ENCODE measurements at places on chromosomes 2 and 18.
A peak's percentile ranks its signal among the peaks of the same experiment; 100 is the strongest.

DNA sequence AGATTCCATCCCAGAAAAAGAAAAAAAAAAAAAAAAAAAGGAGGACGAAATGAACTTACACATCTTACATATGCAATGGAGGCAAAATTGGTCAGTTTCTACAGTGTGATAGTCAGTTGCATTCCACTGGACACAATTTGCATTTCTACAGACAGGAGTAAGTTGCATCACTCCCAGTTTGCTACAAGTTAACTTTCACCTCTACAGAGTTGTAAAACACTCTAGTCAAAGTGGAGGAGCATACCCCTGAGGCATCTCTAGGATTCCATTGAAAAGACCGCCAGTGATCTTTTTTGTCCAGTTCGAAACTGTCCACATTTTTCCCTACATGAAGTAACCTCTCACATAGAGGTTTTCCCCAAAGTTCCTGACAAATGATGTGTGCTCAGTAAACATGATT is 202.8 kb downstream of the VAPA start:
- DNase-seq = no peak

GRCh38 chr2:16442971-16443370 is 222.7 kb downstream of the CYRIA start:
- DNase-seq = no peak

GRCh38 chr2:233063269-233063975 is 3.3 kb downstream of the INPP5D start:
- DNase-seq = peak; percentile 29

DNA sequence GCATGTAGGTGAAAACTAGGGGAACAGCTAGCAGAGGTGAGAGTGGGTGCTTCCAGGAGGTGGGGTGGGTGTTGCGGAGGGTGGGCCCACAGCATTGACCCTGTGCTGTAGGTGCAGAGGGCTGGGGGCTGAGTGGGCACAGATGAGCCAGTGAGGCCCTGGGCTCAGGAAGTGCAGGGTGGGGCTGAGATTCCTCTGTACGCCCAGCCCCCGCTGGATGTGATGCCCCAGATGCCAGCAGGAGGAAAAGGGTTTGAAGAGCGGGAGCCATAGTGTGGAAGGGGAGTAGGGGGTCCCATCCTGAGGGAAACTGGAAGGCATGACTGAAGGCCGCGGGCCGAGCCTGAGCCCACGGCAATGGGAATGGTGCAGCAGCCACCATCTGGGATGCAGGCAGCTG is 14.1 kb upstream of the OTOS start:
- no peak for DNase-seq

DNA sequence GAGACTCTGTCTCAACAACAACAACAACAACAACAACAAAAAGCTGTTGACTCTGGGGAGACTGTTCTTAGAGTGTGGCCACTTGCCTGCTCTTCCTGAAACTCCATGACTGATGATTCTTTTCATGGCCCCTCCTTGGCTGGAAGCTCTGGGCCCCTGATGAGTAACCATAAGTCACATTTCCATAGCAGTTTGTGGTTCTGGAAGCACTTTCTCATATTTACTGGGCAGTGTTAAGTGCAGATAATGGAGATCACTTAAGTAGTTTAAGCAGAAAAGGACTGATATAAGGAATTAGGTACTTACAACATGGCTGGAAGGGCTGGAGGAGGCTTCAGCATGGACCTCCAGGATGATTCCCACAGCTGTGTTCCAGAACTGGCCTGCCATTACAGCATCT is 147.3 kb upstream of the DLX2 start:
- no peak for DNase-seq

DNA sequence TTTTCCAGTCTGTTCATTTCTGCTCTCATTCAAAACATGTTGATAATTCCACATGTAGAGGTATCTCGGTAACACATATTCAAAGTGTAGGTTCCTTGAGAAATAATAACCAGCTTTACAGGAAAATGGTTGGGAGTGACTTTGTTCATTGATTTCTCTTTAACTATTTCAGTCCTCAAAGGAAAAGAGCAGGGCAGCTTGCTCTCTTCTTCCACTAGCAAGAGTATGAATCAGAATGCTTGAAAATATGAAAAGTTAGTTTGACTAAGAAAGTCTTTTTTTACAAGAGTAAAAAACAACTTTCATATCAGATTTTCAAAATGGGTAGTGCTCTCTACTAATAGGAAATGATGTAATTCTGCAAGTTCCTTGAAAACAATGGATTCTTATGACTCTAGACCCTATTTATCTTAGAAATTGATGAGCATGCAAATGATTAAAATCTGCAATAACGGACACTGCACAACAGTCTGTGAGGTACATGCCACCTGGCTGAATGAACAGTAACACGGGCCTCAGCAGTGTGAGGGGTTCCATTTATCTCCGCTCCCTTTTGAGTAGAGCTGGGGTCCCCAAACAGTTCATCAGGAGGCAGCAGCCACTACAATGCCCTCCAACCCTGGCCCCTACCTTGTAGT is 65.6 kb downstream of the IRS1 start:
- DNase-seq = no peak

GRCh38 chr2:66814916-66815315 is 380.0 kb downstream of the MEIS1 start:
- no peak for DNase-seq

DNA sequence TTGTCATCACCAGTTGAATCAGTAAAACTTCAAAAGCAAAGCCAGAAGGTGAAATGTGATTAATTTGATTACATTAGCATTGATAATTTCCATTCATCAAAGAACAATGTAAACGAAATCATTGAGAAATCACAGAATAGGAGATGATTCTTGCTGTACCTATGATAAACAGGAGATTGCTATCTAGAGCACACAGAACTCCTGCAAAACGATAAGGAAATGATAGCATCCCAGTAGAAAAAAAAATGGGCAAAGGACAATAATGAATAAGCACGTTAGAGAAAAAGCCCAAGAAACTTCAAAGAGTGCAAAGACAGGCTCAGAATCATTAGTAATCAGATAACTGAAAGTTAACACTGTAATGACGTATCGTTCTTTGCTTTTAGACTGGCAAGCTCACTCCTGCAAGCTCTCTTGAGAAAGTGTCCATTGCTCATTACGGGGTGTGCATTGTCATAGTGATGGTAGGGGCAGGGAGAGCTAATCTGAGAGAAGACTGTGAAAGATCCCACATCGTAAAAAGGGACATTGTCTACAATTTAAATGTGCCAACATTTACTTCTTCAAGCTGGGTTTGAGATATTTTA is 143.6 kb downstream of the SPP2 start:
- DNase-seq = no peak

- no peak for DNase-seq
Measured at GRCh38 chr2:169362118-169362893, at the start of gene LRP2. LRP2 (minus strand) TSS chr2:169362534; CDS start chr2:169362399, 135 bp downstream.

DNA sequence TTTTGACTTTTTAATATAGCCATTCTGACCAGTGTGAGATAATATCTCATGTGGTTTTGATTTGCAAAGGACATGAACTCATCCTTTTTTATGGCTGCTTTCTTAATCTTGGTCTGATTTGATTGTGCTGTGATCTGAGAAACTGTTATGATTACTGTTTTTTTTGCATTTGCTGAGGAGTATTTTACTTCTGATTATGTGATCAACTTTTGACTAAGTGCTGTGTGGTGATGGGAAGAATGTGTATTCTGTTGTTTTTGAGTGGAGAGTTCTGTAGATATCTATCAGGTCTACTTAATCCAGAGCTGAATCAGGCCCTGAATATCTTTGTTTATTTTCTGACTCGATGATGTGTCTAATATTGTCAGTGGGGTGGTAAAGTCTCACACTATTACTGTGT is 16.8 kb downstream of the SP140L start:
- no peak for DNase-seq

GRCh38 chr18:37716106-37716735 is 150.6 kb upstream of the CELF4 start:
- DNase-seq = no peak

DNA sequence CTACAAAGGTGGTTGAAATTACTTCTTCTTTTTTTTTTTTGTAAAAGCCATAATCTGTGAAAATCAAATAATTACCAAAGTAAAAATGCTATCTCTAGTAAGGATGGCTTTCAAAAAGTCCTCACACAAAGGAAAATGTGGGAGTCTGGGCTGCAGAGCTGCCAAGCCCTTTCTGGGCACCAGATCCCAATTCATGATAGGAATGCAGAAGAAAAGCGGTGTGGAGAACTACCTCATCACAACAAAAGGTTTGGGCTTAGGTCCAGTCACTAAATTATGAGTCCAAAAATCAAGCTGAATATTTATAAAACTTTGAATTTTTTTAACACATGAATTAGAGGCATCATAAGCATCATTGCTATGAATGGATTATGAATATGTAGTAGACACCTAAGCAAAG is 30.8 kb upstream of the EPHA4 start:
- DNase-seq = no peak

GRCh38 chr2:28342081-28342967 is 50.3 kb upstream of the FOSL2 start:
- DNase-seq = no peak

- no peak for DNase-seq
Measured at GRCh38 chr2:160583146-160583535, 89.5 kb upstream of the RBMS1 start.

DNA sequence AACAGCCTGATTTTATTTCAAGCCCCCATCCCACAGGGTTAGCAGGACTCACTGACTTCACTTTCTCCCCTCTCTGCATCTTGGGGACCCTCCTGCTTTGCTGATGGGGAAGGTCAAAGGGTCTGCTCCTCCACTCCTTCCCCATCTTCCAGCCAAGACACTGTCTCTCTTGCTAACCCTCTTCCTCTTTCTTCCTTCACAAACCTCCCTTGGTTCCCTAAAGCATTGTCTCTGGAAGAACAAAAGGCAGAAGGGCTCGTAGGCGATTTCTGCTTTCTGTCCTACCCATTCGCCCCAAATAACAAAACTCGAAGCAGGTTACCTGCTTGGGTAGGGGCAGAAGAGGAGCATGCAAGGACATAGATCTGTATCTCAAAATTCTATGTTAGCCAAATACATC is 5.5 kb upstream of the SLC4A3 start:
- DNase-seq = no peak

DNA sequence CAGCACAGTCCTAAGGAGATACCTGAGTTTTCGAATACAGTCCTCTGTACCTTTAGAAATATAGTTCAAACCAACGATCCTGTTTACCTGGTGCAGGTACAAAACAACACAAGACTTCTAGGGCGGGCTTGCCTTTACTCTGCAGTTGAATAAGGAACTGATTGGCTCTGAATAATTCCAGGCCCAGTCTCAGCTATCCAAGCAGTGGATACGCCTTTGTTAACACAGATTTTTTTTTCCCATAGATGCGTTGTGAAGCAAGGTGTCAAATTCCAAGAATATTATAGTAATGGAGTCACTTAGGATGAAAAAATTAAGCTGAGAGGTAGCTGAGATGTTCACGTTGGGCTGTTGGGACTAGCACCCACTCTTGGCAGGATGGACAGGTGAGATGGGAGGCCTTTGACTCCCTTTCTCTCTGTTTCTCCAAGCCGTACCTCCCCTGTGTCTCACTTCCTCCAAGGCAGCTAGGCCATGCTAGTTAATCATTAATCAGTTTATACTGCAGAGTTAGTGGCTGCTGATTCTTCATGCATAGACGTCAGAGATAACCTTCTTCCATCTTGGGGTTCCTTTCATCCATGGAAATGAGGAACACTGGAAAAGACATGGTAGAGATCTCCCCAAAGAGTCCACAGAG is 380.8 kb upstream of the ACVR2A start:
- no peak for DNase-seq

DNA sequence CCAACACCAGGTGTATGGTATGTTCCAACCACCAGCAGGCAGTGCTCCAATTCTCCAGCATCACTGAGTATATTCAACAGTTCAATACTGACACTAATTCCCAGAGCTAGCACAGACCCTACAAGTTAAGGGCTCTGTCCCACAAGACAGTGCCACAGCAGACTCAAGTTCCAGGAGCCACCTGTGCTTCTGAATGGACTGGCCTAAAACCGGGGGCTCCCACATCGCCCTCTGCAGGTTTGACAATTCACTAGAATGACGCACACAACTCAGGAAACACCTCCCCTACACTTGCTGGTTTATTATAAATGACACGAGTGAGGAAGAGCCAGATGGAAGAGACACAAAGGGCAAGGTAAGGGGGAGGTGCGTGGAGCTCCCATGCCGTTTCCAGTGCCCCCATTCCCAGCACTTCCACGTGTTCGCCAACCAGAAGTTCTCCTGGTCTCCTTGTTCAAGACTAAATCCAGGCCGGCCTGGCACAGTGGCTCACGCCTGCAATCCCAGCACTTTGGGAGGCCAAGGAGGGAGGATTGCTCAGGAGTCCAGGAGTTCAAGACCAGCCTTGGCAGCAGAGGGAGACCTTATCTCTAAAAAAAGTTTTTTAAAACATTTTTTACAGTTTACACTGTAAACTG is 12.2 kb upstream of the ATP6V1B1 start:
- no peak for DNase-seq

DNA sequence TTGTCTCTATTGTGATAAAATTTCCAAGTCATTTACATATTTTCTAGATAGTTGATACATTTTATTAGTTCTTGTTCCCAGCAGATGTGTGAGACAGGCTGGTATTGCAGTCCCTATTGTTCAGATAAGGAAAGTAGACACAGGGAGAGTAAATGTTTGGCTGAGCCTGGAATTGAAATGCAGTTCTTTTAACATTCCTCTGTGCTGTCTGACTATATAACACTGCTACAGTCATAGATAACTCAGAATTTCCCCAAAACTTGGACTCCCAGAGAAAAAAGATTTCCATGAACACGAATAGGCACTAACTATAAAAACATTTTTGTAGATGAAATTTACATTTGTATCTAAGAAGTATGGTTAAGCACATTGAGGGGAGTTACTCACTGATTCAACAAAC is 71.4 kb downstream of the PLCL1 start:
- no peak for DNase-seq

GRCh38 chr2:156792242-156792840 is 356.2 kb downstream of the GPD2 start:
- no peak for DNase-seq

- DNase-seq = no peak
Measured at GRCh38 chr2:232309592-232309991, 69.0 kb upstream of the ALPP start.

- DNase-seq = no peak
Measured at GRCh38 chr2:47767497-47767844, 15.5 kb upstream of the MSH6 start.

- DNase-seq = no peak
Measured at GRCh38 chr2:216635701-216636550, 2.7 kb downstream of the IGFBP2 start.

DNA sequence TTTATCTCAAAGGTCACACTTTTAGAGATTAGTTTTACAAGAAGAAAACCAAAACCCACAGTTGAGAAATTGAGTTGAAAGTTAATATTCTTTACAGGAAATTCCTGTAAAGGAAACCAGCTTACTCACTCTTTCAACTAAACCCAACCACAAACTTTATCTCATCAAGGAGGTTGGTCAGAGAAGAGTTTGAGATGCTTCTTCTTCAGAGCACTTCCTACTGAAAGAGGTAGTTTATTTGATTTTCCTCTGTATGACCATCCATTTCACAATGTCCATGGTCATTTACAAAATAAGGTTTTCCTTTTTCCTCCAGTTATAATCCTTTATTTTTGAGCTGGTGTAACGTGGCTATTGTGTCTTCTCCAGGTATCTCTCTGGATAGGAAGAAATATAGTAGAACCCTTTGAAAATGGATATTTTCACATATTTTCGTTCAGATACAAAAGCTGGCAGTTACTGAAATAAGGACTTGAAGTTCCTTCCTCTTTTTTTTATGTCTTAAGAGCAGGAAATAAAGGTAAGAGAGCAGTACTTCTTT is 4.5 kb upstream of the IL18RAP start:
- DNase-seq = no peak

GRCh38 chr2:144372410-144373080 is 147.4 kb downstream of the ZEB2 start:
- DNase-seq = no peak

- no peak for DNase-seq
Measured at GRCh38 chr2:44934038-44934982, 7.2 kb upstream of the SIX3 start.

Measured in CD4-positive, alpha-beta T cell treated with Interferon gamma for 1 hour (primary cell).